ENCODE measurements at places on chromosomes 11 and 22.

- DNase-seq, result no peak
These were observed 374.3 kb upstream of the MPPED2 start for GRCh38 chr11:30960387-30960992.

DNA sequence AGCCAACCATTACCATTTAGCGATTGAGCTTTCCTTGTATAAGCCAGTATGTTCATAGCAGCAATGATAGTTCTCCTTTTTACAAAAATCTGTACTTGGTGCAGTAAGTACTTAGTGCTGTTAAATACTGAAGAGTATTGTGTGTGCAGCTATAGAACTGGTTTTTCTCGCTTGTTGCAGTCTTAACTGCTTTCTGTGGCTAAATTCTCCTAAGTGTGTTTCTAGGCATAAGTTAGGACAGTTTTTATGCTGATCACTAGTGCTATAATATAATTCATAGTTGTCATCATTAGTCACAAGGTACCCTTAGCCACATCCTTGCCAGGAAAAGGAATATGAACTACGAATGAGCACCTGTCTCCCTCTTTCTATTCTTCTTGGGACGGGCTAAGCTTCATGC, 107.7 kb downstream of the GRAMD1B start:
- DNase-seq, result no peak

GRCh38 chr22:49113758-49114157, 713.9 kb downstream of the BRD1 start:
- no peak for DNase-seq

DNA sequence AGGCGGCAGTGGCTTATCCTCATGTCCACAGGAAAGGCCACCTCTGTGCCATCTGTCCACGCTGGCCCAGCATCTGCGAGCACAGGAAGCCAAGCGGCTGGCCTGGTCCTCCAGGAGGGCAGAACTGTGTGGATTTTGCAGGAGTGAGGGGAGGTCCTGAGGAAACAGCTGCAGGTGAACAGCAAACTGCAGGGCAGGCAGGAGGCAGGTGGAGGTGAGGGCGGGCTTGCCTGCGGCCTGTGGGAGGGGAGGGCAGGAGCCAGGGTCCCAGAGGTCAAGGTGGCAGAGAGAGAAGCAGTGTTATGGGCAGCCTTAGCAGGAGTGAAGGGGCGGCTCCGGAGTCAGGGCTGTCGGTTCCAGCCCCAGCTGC, 369.7 kb downstream of the SHANK2 start:
- DNase-seq, result no peak

DNA sequence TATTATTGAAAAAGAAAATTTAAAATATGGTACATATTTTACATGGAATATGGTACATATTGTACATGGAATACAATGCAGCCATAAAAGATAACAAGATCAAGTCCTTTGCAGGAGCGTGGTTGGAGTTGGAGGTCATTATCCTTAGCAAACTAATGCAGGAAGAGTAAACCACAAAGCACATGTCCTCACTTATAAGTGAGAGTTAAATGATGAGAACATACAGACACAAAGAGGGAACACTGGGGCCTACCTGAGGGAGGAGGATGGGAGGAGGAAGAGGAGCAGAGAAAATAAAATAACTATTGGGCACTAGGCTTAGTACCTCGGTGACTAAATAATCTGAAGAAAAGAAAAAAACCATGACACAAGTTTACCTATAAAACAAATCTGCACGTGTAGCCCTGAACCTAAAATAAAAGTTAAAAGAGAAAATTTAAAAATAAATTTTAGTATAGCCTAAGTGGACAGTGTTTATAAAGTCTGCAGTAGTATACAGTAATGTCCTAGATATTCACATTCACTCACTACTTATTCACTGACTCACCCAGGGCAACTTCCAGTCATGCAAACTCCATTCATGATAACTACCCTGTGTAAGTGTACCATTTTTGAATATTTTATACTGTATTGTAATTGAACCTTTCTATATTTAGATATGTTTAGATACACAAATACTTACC, 204.4 kb downstream of the FAM76B start:
- no peak for DNase-seq

DNA sequence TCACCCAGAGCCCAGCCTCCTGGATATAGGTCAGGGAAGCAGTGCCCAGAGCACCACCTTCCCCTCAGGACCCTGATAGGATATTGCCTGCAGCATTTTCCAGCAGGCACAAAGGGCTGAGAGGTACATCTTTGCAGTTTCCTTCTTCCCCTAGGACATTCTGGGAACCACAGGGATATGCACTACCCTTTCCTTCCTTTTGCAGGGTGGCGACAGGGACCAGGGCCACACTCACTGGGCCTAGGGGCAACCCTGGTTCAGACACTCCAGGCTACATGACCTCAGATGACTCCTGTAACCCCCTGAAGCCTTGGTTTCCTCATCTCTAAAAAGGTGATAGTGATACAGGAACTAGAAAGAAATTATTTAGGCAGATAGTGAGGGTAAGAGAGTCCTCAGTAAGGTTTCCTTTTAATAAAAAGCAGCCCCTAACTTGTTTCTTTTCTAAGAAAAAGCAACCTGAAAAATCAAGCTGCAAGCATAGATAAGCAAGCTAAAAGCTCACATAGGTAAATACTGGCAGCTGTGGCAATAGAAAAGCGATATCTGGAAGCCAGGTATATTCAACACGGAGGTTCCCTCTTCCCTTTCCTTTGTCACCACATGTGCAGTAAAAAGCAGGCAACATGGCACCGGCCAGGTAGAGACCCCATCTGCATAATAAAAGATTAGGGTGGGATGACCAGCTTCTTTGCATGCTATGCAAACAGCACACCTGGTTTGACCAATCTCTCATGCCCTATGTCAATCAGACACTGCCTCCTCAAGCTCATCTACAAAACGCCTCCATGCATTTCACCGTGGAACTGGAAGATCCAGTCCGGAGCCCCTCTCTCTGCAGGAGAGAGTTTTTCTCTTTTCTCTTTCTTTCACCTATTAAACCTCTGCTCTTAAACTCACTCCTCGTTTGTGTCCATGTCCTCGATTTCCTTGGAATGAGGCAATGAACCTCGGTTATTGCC, 13.2 kb upstream of the MRGPRX2 start:
- no peak for DNase-seq

All from CD8-positive, alpha-beta T cell (primary cell).